ENCODE measurements at places on chromosomes 1 and 21.

DNA sequence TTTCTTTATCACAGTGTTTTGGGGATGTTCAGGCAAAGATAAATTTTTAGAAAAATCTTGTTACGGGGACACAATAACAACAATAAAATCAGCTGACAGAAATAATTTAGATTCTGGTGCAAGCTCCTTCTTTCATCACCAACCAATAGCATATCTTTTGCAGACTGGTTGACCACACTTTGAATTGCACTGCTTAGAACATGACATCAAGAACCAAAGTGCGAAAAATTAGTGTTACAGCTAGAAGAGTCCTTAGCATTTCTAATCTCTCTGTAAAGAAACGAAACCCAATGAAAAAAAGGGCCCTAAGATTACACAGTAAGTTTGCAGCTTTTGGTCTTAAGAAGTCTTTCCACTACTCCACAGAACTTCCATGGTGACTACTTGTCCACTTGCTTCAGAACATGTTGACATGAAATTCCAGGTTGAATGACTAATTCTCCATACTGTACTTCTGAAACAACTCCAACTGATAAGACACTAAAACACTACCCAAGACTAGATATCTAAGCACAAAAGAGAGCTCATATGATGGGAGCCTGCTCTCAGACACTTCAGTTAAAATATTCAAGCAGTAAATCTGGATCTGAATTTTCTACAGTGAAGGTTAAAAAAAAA is 31.3 kb downstream of the XKR8 start:
- no peak for DNase-seq

DNA sequence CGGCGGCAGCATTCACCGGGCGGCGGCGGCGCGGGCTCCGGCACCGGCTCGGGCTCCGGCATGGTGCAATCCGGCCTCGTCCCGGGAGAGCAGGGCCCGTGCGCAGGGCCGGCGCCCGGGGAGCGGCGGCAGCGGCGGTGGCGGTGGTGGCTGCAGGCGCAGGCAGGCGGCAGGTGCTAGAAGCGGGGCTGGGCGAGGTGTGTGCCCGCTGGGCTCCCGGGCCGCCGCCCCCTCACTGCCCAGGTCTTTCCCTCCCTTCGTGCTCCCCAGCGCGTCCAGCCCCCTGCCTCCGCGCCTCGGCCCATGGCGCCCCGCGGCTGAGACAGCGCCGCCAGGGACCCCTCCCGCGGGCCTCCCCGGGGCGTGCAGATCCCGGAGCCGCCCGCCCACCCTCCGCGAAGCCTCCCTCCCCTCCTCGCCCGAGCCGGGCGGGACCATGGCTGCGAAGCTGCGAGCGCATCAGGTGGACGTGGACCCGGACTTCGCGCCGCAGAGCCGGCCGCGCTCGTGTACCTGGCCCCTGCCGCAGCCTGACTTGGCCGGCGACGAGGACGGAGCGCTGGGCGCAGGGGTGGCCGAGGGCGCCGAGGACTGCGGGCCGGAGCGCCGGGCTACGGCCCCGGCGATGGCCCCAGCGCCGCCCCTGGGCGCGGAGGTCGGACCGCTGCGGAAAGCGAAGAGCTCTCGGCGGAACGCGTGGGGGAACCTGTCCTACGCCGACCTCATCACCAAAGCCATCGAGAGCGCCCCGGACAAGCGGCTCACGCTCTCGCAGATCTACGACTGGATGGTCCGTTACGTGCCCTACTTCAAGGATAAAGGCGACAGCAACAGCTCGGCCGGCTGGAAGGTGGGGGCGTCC is 492 bp downstream of the FOXO6 start:
- DNase-seq = peak; percentile 74

DNA sequence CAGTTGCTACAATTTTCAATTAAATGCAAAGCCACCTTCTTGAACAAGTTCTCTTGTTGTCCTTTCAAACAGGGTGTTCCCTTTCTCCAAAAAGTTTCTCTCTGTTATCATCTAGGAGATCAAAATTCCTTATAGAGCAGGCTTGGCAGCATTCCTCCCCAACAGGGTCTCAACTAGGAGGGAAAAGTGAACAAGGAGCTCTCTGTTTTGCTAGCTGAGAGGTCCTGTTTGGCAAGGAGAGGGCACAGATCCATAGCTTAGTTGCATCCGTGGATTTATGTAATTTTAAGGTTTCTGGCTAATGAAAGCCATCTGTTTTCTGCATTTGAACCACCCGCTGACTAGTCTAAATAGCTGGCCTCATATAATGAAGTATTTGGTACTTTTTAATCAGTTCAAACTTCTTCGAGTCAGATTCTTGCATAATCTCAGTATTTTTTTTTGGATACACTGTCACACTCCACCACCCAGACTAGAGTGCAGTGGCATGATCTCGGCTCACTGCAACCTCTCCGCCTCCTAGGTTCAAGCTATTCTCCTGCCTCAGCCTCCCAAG is 54.0 kb downstream of the APP start:
- no peak for DNase-seq

GRCh38 chr1:189103956-189104355 is 1373.7 kb downstream of the BRINP3 start:
- no peak for DNase-seq

GRCh38 chr1:197210426-197210825 is 57.6 kb upstream of the CRB1 start:
- DNase-seq = no peak

GRCh38 chr21:45790427-45790826 is 146.9 kb downstream of the PCBP3 start:
- DNase-seq = no peak

DNA sequence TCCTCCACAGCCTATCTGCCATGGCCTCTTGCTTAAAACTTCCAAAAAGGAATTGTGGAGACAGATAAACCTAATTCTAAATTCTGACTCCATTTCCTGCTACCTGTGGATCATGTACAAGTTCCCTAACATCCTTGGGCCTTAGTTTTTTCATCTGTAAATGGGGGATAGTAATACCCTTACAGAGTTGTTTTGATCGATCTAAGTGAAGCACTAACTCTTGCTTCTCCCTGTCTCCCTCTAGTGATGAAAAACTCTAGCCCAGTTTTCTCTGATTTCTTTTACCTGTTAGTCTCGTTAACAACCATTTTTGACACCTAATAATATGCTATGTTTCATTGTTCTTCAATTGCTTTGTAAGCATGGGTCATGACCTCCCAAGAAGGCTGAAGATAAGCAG is 65.9 kb downstream of the TM2D1 start:
- DNase-seq = no peak

DNA sequence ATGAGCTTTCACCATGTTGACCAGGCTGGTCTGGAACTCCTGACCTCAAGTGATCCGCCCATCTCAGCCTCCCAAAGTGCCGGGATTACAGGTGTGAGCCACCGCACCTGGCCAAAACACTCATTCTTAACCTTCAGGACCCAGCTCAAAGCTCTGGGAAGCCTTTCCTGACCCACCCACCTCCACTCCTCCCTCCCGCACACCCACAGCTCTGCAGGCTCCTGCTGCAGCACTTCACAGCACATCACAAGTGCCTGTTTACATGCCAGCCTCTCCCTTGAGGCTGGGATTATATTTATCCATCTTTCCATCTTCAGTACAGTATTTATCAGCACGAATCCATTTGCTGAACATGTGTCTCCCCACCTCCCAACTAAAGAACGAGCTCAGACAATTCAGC is 14.9 kb downstream of the SLC9A1 start:
- DNase-seq = no peak

DNA sequence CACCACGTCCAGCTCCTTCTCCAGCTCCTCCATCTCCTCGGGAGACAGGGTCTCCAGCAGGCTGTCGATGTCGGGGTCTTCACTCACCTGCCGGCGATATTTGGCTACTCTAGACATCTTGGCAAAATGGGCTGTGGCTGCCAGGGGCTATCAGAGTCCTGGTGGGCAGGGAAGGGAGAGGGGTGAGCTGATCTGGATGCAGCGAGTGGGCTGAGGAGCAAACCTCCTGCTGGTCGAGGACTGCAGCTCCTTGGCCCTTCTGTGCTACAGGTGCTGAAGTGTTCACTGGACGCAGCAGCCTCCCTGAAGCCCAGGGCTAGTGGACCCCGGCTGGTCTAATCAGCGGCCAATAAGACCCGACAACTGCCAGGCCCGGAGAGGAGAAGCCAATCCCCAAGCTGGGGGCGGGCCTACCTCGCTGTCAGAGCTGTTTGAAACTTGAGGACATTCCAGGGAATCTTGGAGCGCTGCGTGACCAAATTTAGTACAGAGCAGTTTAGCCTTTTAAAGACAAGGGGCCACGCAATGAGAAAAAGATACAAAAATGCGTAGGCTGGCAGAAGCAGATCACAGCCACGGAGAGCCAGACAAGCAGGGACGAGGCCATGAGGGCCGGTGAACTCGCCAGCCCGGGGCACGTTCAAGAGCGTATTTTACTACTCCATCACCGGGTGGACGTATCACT is at the start of gene LMOD1:
LMOD1 (minus strand) TSS at position 325 of the 685 bp plus-strand sequence; CDS start at position 117, 208 bp downstream.
- DNase-seq = peak; percentile 87

GRCh38 chr1:9376886-9377333 is 84.2 kb downstream of the SPSB1 start:
- DNase-seq = no peak

DNA sequence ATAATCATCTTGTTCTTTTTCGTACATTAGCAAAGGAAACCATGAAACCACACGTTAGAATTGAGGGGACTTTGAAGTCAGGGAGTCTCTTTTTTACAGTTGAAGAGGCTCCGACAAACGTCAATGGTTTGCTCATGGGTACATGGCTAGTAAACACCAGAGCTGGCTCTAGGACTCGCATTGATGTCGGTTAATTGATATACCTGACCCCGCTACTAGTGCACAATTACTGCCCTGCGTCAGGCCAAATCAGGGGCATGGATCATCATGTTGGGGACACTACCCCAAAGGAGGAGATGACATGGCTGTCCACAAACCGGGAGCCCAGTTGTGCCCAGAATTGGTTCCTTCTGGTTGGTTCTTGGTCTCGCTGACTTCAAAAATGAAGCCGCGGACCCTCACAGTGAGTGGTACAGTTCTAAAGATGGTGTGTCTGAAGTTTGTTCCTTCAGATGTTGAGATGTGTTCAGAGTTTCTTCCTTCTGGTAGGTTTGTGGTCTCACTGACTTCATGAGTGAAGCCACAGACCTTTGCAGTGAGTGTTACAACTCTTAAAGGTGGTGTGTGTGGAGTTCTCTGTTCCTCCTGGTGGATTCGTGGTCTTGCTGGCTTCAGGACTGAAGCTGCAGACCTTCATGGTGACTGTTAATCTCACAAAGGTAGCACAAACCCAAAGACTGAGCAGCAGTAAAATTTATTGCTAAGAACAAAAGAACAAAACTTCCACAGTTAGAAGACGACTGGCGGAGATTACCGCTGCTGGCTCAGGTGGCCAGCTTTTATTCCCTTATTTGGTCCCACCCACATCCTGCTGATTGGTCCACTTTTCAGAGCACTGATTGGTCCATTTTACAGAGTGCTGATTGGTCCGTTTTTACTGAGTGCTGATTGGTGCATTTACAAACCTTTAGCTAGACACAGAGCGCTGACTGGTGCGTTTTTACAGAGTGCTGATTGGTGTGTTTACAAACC is 126.9 kb upstream of the ERRFI1 start:
- no peak for DNase-seq

DNA sequence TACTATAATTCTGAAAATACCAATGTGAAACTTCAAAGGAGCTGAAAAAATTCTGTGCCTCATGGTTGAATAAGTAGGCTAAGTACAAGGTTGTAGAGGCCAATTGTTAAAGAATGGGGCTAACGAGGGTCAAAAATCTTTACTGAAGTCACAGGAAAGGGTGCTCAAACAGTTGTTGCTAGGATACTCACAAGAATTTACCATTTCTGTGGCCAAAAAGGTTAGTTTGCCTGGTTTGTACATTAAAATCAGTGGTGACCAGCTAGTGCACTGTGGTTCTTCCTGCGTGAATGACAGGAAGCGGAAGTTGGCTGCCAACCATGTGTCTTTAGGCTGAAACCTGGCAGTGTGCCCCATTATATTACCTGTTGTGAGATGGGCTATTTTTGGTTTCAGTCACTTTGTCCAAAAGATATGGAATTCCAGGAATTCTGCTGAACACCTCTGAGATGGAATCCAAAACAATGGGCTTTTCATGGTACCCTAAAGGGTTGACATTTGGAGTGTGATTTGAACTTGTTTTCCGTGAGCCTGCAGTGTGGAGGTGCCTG is 13.5 kb downstream of the MAP3K21 start:
- no peak for DNase-seq

GRCh38 chr1:158943059-158943458 is 11.7 kb downstream of the PYHIN1 start:
- no peak for DNase-seq

GRCh38 chr1:232653789-232654188 is 23.9 kb upstream of the SIPA1L2 start:
- no peak for DNase-seq

DNA sequence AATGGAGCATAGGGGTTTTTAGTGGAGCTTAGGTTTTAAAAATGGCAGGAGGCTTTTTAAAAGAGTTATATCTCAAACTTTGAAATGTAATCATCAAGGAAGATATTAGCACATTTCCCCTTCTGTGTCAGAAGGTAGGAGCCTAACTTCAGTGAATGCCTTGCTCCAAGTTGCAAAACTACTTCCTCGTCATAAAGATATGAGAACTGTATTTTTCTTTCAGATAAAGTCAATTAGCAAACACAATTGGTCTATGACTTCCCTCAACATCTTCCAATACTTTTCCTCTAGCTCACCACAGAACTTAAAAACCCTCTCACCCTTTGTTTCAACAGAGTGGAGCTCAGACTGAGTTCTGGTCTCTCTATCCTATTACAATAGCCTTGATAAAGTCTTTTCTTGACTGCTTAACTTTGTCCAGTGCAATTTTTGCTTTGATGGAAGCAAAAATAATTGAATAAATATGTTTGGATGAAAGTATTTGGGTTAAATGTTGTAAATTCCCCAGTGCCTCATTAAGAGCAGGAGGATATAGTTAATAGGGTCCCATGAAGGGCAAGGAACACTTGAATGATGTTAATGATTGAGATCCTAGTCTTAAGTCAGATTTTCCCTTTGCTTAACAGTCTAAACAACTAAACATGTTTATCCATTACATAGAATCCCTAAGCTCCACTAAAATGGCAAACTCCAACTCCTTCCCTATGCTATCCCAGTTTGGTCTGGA is 58.9 kb downstream of the TNFSF18 start:
- DNase-seq = no peak

DNA sequence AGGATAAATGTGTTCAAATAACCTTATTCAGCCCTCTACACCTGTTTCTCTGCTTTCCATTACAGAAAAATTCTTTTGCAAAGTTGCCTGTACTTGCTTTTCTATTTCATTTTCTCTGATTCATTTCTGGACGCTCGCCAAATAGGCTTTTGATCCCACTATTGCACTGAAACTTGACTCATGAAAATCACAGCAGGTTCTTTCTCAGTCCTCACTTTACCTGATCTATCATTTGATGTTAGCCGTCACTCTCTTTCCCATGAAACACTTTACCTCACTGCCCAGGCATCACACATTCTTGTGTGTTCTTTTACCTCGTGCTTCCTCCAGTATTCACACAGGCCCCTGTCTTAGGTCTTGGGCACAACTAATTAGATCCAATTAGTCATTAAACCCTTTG is 26.2 kb downstream of the HSPA13 start:
- no peak for DNase-seq

- DNase-seq = no peak
Measured at GRCh38 chr1:97864615-97865014, 56.2 kb downstream of the DPYD start.

- no peak for DNase-seq
Measured at GRCh38 chr1:165395478-165395877, 39.0 kb upstream of the LMX1A start.

GRCh38 chr21:45074818-45075595 is 627 bp downstream of the ADARB1 start:
- DNase-seq = no peak
